ENCODE measurements at places on chromosomes 5 and 9. TPM values are rescaled to one million over a fixed set of nuclear protein-coding genes. Genes with fewer than 3 reads are reported as not detected.

Gene GDA
- total RNA-seq, result not detected

Gene TIMD4
- total RNA-seq, result not detected

Gene CBY3
- not detected for total RNA-seq

Gene IGIP
- total RNA-seq, result 10.5 TPM

Gene CYLC2
- total RNA-seq, result not detected

Gene TXNDC8
- total RNA-seq, result not detected

Gene AK1
- 100 TPM for total RNA-seq

Gene RIOK2
- total RNA-seq, result 32.1 TPM

Gene DMRT3
- not detected for total RNA-seq

Gene FEM1C
- total RNA-seq, result 17.1 TPM

Gene ATP6V1G1
- 89.6 TPM for total RNA-seq

Gene SPEF2
- total RNA-seq, result 12.7 TPM

- DNase-seq, result no peak
- H3K4me1 ChIP-seq, result peaks cover 7% of the 10 kb centered on the region
- no peak overlapping the region for H3K27ac ChIP-seq
- H3K27me3 ChIP-seq, result no peaks in the 10 kb centered on the region
Measured at GRCh38 chr9:22124263-22125011, 115.3 kb upstream of the CDKN2B start.

DNA sequence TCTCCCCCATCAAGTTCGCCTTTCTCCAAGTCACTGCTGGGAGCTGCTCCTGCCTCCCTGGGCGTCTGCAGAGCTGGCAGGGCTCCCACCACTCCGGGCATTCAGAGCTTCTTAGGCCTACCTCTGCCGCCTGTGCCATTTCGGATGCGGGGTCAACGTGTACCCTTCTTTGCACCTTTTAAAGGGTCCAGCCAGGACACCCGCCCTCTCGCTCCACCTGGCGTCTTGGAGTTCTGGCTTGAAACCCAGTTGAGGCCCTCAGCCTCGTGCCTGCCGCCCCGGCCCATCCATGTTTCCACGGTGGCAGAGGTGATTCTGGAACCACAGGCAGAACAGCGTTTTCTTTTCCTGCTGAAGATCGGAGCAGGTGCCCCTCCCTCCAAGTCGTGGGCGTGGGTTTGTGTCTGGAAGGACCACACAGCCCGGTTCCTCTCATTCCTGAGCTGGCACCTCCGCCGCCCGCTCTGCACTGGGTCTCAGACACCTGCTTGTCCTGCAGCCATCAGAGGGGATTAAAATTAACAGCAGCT, 32.9 kb downstream of the NDUFS6 start:
- H3K4me1 ChIP-seq, result no peaks in the 10 kb centered on the region
- no peak overlapping the region for H3K27ac ChIP-seq
- DNase-seq, result peak; percentile 68
- H3K27me3 ChIP-seq, result peaks cover 34% of the 10 kb centered on the region
- no peak overlapping the region for H3K4me3 ChIP-seq

DNA sequence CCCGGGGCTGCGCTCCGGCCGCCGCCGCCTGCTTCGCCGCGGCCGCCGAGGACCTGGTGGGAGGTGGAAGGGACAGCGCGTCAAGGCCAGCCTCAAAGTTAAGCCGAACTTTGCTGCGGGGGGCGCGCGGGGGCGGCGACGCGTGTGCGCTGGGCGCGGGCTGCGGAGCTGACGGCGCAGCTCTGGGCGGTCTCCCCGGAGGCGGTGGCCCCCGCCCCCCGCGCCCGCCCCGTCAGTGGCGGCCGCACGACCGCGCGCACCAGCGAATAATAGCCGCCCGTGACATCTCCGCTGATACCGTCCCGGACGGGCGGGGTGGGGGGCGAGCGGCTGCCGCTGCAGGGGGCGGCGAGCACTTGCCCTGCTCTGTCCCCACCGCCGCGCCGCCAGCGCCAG, 579 bp upstream of the FAM78A start:
- no peak overlapping the region for H3K27ac ChIP-seq
- H3K27me3 ChIP-seq, result peaks cover 13% of the 10 kb centered on the region
- peak overlapping the region; percentile 65 for H3K4me3 ChIP-seq
- peak; percentile 88 for DNase-seq

GRCh38 chr5:68187268-68188055, 28.1 kb upstream of the PIK3R1 start:
- peaks cover 14% of the 10 kb centered on the region for H3K4me1 ChIP-seq
- H3K27me3 ChIP-seq, result no peaks in the 10 kb centered on the region
- DNase-seq, result peak; percentile 90
- H3K27ac ChIP-seq, result no peak overlapping the region

GRCh38 chr9:98894761-98895160, 48.9 kb upstream of the COL15A1 start:
- H3K27me3 ChIP-seq, result peaks cover 26% of the 10 kb centered on the region
- H3K4me3 ChIP-seq, result no peak overlapping the region
- H3K27ac ChIP-seq, result no peak overlapping the region
- no peaks in the 10 kb centered on the region for H3K36me3 ChIP-seq

DNA sequence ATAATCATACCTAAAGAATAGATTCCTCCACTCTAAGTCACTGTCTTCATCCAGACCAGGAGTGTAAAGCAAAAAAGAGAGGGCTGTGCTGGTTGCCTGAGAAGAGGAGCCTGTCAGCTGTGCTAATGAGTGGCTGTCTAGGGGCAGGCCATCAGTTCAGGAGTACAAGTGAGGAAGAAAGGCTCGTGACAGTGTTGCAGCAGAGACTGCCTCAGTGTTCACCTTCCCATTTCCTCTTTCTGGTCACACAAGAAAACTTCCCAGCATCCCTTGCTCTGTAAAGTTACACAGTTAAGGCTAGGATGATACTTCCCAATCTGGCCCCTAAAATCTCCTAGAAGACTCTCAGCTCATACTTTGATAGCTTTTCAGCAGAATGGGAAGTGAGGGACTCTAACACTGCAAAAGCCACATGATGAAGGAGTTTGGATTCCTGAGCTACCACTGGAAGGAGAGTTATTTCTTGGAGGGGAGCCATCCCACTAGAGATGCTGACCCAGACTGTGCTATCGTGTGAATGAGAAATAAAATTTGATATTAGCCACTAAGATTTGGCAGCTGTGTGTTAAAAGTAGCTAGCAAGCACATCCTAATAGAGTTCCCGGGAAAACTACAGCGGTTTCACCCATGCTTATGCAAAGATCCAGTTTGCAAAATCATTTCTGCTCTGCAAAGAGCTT, 67.1 kb downstream of the ADAMTS12 start:
- H3K36me3 ChIP-seq, result no peaks in the 10 kb centered on the region
- H3K4me3 ChIP-seq, result no peak overlapping the region
- H3K4me1 ChIP-seq, result peaks cover 34% of the 10 kb centered on the region
- peak; percentile 58 for DNase-seq
- H3K27me3 ChIP-seq, result no peaks in the 10 kb centered on the region

GRCh38 chr9:77999231-77999631, 32.4 kb downstream of the GNAQ start:
- H3K27ac ChIP-seq, result peak overlapping the region; percentile 34
- H3K27me3 ChIP-seq, result no peaks in the 10 kb centered on the region
- no peak for DNase-seq
- peaks cover 24% of the 10 kb centered on the region for H3K4me1 ChIP-seq

DNA sequence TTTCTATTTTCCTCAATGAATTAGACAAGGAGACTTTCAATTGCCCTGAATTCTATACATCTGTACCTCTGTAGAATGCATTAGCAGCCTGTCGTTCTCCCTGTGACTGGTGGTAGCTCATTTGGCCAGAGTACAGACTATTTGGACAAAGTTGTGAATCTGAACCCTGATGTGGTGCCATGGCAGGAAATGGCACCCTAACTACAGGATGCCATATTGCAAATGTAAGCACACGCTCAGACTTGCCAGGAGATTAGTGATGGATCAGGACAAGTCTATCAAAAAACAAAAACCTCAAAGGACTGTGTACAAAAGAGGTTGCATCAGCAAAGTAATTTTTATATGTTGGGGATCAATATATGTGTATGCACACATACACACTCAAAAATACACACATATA, 58.3 kb downstream of the SVEP1 start:
- H3K27ac ChIP-seq, result no peak overlapping the region
- H3K4me3 ChIP-seq, result no peak overlapping the region
- no peaks in the 10 kb centered on the region for H3K27me3 ChIP-seq
- H3K4me1 ChIP-seq, result peaks cover 16% of the 10 kb centered on the region
- no peak for DNase-seq

- no peaks in the 10 kb centered on the region for H3K36me3 ChIP-seq
- no peaks in the 10 kb centered on the region for H3K4me1 ChIP-seq
- no peak overlapping the region for H3K4me3 ChIP-seq
- no peaks in the 10 kb centered on the region for H3K27me3 ChIP-seq
Measured at GRCh38 chr5:161391016-161391415, 155.5 kb downstream of the GABRB2 start.

- H3K27ac ChIP-seq, result peak overlapping the region; percentile 59
- H3K36me3 ChIP-seq, result peaks cover 24% of the 10 kb centered on the region
- DNase-seq, result no peak
Measured at GRCh38 chr5:169584998-169585451, 1.5 kb downstream of the SPDL1 start.

DNA sequence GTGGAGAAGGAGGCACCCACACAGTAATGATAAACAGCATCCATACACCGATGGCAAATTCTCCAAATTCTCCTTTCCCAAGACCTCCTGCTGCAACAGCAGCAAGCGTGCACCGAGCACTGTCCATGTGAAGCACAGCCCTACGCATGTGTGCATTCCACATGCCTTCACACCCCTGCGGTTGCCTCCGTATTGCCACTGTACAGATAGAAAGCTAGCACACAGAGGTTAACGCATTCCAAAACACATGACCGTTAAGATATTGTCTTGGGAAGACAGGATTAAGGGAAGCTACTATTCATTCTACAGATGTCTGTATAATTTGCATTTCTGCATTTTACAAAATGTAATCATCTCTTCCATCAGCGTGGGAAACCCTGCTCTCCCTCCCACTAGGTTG, 6.6 kb downstream of the FLT4 start:
- peak; percentile 34 for DNase-seq
- no peaks in the 10 kb centered on the region for H3K36me3 ChIP-seq
- no peak overlapping the region for H3K4me3 ChIP-seq
- H3K27me3 ChIP-seq, result peaks cover 3% of the 10 kb centered on the region

DNA sequence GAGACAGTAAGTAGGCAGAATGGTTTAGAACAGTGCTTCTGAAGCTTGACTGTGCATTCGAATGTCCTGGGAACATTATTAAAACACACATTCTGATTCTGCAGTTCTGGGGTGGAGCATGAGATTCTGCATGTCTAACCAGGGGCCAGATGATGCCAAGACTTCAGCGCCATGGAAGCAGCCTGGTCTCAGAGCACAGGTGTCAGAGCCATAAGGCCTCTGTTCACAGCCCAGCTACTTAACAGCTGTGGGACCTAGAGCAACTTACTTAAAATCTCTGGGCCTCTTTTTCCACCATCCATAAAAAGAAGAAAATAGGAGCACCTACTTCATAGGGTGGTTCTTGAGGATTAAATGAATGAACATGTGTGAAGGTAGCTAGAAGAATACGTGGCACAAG, 84.0 kb downstream of the GNAQ start:
- H3K27ac ChIP-seq, result no peak overlapping the region
- H3K4me1 ChIP-seq, result peaks cover 34% of the 10 kb centered on the region
- H3K36me3 ChIP-seq, result no peaks in the 10 kb centered on the region

DNA sequence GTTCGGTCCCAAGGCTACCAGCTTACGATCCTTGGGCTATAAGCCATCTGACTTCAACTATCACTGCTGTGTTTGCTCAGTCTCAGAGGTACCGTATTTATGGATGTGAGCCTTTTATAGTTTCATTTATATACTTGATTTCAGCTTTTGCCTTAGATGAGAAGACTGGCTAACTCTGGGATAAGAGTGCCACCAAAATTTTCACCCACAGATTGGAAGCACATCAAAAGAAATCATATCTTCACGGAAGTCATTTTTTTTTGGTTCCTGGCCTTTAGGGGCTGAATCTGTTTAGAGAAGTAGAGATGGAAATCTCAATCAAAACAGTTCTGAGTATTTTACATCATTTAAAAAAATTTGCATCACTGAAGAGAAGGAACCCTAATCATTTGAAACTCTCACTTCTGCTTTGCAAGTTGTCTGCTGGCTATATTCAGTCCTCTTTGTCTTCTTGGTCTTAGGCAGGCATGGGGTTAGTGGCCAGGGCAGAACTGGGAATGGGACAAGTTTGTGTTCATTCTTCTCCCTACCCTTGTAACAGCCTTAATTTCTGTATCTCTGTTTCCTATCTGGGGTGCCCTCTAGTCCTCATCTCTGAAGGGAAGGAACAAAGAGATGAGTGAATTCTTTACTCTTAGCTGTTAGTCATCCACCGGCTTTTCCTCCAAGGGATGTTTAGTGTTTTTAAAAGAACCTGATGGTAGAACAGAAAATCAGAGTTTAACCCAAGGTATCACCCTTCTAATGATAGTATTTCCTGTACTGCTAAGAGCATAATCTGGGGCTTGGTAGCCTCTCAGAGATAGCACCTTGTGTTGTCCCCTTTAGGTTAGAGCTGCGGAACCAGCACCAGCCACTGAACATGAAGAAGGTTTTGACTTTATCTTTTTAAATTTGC, 14.1 kb upstream of the TNFAIP8 start:
- no peak overlapping the region for H3K4me3 ChIP-seq
- H3K36me3 ChIP-seq, result no peaks in the 10 kb centered on the region
- no peaks in the 10 kb centered on the region for H3K27me3 ChIP-seq
- H3K4me1 ChIP-seq, result peaks cover 9% of the 10 kb centered on the region
- no peak overlapping the region for H3K27ac ChIP-seq

- H3K36me3 ChIP-seq, result no peaks in the 10 kb centered on the region
- no peak overlapping the region for H3K4me3 ChIP-seq
- no peak for DNase-seq
- H3K27me3 ChIP-seq, result no peaks in the 10 kb centered on the region
Measured at GRCh38 chr9:124248960-124249359, 8.8 kb upstream of the NEK6 start.

DNA sequence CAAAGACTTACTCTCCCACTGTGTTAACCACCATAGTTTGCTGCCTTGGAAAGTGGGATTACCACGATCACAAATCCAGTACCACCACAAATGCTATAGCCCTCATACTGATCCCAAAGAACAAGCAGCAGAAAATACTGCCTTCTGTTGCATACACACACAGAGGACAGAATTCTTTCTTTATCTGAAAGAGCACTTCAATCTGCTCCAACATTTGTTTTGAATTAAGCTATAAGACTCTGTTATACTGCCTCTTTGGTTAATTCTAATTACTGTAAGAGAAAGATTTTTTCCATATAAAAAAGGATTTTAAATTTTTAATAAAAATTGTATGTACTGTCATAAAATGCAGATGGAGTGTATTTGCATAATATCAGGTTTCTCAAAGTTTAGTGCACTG, 69.8 kb downstream of the YIPF5 start:
- no peak for DNase-seq
- H3K4me3 ChIP-seq, result no peak overlapping the region
- no peaks in the 10 kb centered on the region for H3K4me1 ChIP-seq

GRCh38 chr5:73380041-73380440, 68.5 kb downstream of the FOXD1 start:
- H3K4me1 ChIP-seq, result peaks cover 23% of the 10 kb centered on the region
- no peaks in the 10 kb centered on the region for H3K36me3 ChIP-seq
- DNase-seq, result no peak
- H3K4me3 ChIP-seq, result no peak overlapping the region

DNA sequence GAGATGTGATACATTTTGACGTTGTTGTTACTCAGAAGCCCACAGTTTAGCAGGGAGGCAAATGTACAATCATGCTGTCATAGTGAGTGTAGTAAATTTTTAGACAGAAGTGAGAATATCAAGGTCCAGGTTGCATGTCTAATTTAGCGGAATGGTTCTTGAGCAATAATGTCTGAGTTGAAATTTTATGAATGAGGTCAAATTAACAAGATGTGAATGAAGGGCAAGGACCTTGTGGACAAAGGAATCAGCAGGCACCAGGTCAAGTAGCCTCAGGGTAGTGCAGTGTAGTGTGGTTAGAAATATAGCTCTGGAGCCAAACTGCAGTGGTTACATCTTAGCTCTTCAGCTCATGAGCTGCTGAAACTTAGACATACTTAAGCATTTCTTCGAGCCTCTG, 36.2 kb downstream of the TNFSF8 start:
- H3K4me3 ChIP-seq, result no peak overlapping the region
- DNase-seq, result no peak
- H3K27me3 ChIP-seq, result no peaks in the 10 kb centered on the region
- peak overlapping the region; percentile 91 for H3K27ac ChIP-seq
